ENCODE measurements at places on chromosomes 16 and 17.

DNA sequence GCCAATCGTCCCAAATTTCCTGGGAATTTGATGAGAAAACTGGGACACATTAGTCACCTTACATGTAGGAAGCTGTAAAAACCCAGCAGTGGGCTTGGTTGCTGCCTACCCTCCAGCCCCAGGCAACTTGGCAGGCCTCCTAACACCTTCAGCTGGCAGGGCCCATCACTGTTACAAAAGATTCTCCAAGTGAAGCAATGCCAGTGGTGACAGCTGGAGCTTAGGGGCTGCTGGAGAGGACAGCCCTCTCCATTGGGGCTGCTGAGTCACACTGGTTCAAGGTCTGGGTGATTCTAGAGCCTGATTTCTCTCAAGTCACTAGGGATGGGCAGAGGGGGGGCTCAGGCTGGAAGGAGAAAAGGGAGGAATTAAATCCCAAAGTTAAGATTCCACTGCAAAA, 180.6 kb downstream of the COPRS start:
- DNase-seq = no peak

GRCh38 chr17:82076785-82077591, 11.4 kb upstream of the DUS1L start:
- no peak for DNase-seq

- no peak for DNase-seq
These were observed 315.1 kb upstream of the EEF2KMT start for GRCh38 chr16:5412731-5413130.

GRCh38 chr16:54324716-54325115, 38.1 kb upstream of the IRX3 start:
- DNase-seq = no peak

GRCh38 chr16:62831235-62831850, 795.1 kb upstream of the CDH8 start:
- no peak for DNase-seq

Data from stimulated activated CD8-positive, alpha-beta memory T cell treated with anti-CD3 and anti-CD28 coated beads, Interleukin-15, amount 100 ng/mL, for 4 hours (primary cell).